ENCODE measurements at places on chromosomes 1 and 21.

GRCh38 chr1:10084045-10084444 lies 51.3 kb downstream of the UBE4B start:
- DNase-seq = no peak

DNA sequence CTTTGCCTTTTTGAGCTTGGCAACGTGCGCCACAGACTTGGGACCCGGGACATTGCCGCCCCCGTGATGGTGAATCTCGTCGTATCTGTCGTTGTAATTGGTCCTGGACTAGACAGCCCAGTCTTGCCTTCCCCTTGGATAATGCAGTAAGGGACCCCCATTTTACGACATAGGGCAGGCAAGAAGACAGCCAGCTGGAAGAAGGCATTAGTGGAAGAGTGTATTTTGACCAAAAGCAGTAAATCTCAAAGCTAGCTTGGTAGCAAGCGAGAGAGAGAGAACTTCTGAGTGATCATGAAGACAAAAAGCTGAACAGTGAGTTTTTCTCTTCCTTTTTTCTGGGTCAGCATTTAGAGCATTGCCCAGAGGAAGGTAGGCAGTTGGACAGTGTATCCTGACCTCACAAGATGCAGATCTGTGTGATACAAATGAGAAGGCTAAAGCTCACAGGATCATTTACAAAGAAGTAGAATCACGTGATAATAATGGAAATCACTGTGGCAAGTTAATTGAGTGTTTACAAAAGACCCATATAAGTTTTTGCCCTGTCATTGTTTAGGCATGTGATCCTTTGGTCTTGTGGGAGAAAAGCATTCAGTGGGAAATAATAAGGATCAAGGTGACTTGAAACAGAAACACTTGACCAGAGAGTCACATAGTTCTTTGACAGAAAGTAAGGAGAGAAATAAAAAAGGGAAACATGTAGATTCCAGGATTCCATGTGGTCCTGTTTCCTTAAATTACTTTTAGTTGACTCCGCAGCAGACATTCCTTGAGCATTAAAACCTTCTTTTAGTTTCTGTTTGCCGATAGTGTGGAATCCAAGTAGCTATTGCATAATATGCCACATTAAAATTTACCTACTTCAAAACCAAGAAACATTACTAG lies 66.3 kb downstream of the CNST start:
- no peak for DNase-seq

DNA sequence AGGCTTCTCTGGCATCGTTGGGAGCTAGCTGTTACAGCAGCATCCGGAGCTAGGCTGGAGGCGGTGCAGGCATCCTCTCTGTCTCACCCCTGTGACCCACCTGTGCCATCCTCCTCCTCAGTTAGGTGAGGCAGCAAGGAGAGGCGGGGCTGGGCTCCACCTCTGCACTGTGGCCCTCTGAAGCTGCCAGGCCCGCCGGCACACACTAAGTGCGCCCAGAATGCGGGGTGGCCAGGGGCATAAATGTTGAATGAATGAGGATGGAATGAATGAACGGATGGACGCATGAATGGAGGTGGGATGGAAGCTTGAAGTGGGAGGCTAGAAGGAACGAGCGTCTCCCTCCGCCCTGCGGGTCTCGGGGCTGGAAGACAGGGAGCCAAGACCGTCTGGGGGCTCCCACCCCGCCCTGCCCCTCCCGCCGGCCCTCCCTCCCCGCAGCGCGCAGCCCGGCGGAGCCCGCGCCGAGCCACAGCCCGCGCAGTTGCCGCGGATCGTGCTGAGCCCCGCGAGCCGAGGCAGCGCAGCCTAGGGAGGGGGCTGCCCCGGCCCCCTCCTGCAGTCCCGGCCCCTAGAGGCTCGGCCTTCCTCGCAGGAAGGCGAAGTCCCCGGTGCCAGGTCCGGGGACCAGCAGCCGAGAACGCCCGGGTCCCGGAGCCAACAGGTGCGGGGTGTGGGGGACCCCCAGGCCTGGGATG lies at the start of gene HCRTR1:
HCRTR1 (plus strand) TSS at position 472 of the 698 bp plus-strand sequence. CDS start 1,504 bp downstream, outside the sequence.
- DNase-seq = no peak

DNA sequence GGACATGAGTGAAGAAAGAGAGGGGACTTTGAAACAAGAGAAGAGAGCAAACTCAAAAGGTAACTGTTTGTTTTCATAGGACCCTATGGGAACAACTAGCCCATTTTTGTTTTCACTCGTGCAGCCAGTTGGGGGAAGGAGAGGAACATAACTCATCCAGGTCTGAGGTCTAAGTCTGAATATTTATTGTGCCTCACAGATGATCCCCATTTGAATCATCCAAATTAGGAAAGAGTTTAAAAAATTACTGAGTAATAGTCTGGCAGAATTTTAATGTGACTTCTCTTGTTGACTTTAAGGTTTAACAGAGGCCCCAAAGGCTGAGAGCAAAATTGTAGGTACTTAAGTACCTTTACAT lies 10.4 kb upstream of the TSPAN2 start:
- no peak for DNase-seq

- DNase-seq = peak; percentile 68
Observed at GRCh38 chr1:155139895-155140629, at the start of gene DPM3. DPM3 (minus strand) TSS chr1:155140531; CDS start chr1:155140240, 291 bp downstream.

DNA sequence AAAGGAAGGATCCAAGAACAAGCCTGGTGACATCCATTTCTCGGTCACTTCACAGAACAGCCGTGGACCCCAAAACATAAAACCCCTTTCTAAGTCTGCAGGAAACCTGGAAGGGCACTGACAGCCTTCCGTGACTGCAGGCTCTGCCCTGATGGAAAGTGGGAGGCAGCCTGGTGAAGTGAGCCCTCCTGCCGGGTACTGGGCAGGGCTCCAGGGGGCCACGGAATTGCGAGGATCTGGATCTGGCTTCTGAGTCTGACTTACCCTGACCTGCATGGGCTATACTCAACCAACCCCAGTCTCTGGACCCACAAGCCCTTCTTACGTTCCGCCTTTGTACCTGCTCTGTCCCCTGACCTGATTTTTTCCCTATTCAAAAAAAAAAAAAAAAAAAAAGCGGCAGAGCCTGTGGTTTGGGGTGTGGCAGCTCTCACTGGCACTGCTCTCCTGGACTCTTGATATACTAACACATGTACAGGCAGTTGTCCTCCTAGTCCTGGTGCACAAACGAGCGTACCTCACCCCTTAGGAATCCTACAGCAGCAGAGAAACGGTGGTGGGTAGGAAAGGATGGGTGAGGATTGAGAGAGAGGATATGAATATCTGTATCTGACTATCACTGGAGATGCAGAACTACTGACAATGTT lies 82.9 kb downstream of the BEND5 start:
- DNase-seq = no peak

DNA sequence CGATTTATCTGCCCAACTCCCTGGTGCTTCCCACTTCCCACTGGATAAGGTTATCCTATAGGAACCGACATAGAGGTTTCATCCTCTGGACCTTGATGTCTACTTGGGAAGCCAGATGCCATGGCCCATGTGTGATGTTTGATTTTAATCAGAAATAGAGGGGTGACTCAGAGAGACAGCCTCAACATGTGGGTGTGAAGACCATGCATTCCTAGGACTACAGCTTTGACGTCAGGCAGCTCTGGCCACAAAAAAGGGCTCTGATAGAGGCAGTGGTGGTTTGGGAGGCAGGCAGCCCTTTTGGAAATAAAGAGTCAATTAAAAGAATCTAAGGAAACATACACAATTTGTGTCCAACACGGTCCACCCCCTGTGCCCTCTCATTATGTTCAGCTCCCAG lies 5.2 kb upstream of the SH2D2A start:
- DNase-seq = no peak

- no peak for DNase-seq
Observed at GRCh38 chr1:163063143-163063542, 6.0 kb upstream of the RGS4 start.

- no peak for DNase-seq
Observed at GRCh38 chr1:77438236-77438913, 156.6 kb downstream of the AK5 start.

- DNase-seq = no peak
Observed at GRCh38 chr1:65209005-65209885, 61.2 kb downstream of the AK4 start.

DNA sequence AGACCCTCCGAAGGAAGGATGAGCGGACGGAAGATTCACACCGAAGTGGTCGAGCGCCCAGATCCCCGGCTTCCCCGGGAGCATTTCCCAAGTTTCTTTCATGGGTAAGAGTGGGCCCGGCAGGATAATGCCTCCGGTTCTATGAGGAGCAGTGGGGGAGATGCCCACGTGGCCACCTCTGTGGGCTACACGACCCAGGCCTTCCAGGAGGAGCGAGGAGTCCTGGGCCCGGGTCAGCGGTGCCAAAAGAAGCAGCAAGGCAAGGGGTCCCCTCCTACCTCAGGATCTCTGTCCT lies 7.9 kb upstream of the NBPF11 start:
- no peak for DNase-seq

- no peak for DNase-seq
Observed at GRCh38 chr1:174324939-174325338, 122.8 kb upstream of the GPR52 start.

- no peak for DNase-seq
Observed at GRCh38 chr1:93593854-93594602, 87.6 kb downstream of the BCAR3 start.

GRCh38 chr1:67241200-67241746 lies 66.4 kb upstream of the IL12RB2 start:
- DNase-seq = no peak

- DNase-seq = no peak
Observed at GRCh38 chr1:224815647-224816046, 113.8 kb upstream of the DNAH14 start.

DNA sequence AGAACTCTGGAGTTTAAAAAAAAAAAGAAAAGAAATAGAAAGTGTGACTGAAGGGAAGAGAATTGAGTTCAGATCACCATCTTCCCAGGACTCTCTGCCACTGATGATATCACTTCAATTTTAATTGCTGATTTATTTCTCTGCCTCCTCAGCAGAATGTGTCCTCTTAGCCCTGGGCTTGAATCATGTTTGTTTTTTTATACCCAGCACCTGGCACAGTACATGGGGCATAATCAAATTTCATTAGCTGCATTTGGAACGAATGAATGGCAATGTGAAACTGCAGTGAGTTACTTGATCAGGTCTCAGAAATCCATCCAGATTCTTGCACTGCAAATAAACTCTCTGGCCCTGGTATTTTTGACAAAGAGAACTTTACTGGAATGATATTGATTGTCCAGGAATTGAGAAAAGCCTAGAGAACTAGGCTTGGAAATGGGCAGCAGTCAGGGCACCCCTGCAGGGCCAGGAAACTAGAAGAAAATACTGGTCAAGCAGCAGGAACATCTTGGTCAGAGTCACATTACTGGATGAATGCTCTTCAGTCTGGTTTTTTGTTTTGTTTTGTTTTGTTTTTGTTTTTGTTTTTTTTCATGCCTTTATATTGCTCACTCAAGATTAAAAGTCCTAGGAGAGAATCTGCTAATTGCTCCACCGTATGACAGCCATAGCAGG lies 103.8 kb upstream of the FAM78B start:
- no peak for DNase-seq

DNA sequence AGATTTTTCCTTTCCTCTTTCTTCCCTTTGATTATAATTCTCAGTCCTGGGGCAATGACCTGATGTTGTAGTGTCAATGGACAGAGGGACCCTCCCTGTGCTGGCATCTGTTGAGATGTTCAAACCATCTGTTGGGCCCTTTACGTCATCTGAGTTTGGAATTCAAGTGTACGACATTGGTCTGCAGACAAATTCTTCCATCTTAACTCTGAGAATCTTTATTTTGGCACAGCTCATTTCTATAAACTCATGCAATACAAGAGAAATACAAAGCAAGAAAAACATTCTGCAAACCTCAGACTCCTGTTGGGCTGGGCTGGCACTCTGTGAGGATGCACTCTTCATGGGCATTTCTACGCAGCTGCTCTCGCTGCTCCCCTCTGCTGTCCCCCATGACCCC lies 54.2 kb downstream of the IFI44 start:
- no peak for DNase-seq

DNA sequence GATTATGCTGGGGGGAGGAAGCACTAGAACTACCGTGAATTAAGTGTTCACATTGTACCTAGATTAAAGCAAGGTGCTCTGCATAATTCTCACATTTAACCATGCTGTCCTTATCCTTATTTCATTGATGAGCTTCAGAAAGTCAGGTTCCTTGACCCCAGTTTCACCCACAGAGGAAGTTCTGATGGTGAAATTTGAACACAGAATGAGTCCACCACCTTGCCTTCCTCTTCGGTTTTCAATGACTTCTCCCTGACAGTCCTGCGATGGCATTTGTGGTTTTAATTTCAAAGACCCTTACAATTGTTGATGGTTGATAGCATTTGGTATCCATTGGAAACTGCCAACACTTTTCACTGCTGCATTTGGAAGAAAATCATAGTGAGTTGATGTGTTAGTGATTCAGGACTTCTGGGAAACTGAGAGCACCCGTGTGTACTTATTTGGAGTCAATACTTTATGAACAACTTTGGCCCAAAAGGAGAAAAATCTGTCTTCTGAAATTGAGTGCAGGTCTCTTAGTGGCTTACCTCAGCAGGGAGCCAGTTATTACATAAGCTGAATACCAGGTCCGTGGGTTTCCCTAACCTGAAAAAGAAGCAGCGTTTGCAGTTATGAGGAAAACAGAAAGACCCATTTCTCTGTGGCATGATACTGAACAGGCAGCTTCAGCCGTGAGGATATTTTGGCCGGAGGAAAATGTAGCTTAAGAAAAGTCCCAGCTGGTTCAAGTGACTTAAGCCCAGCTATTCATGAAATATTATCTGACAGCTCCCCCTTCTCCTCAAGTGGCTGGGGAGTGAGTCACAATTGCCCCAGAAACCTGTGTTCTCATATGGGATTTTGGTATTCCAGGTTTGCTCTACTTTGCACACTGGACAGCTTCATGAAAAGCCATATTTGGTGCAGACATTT lies 47.5 kb downstream of the ROR1 start:
- DNase-seq = no peak

DNA sequence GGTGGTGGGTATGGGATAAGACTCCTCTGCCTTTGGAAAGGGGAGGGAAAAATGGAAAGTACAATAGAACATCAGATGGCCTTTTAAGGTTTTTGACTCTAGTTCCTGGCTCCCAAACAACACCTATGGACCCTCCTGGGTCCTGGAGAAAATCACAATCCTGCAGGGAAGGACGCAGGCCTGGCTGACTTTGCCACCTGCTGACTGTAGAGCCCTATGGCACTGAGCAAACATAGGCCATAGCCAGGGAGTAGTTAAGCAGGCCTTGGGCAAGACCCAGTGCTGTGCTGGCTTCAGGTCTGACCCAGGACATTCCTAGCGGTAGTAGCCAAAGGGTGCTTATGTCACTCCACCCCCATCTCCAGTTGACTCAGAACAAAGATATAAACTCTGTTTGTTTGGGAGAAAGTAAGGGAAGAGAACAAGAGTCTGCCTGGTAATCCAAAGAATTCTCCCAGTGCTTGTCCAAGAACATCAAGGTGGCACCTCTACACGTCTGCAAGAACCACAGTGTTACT lies 149.0 kb downstream of the SLC44A5 start:
- no peak for DNase-seq

- DNase-seq = no peak
Observed at GRCh38 chr1:87278825-87279535, 49.7 kb upstream of the LMO4 start.

GRCh38 chr1:77164434-77164944 lies 54.7 kb downstream of the PIGK start:
- no peak for DNase-seq

GRCh38 chr1:66502086-66502485 lies 31.9 kb upstream of the SGIP1 start:
- DNase-seq = no peak
